ENCODE measurements at places on chromosomes 3 and 15.

DNA sequence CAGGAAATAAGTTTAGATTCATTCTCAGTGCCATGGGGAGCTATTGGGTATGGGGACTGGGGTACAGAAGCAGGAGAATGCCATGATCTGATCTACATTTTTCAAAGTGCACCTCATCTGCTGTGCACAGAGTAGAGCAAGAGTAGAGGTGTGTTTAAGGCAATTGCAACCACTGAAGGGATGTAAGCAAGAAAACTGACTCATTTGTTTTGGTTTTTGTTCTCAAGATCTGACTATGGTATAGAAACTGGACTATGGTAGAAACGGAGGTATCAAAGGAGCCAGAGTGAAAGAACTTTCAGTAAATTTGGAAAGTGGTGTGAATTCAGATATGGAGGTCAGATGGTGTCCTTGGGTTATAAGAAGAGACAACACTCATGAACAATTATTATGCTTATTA lies 86.2 kb upstream of the CMSS1 start:
- no peak for DNase-seq

DNA sequence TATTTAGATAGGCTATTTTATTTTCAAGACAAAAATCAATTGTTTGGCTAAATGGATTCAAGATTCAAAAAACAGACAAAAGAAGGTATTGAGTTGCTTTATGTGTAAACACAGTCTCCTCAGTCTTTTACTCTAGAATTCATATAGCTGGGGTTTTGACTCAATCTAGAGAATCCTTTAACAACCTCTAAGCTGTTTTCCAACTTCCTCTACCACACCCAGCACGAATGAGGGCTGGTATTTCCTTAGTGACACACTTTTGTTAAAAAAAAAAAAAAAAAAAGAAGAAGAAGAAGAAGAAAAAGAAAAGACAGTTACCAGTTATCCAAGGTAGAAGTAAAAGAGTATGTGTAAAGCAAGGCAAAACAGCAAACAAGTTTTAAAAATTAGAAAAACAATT lies 732.8 kb upstream of the GOLIM4 start:
- no peak for DNase-seq

- DNase-seq: no peak
Observed at GRCh38 chr15:29039466-29040369, 153.9 kb downstream of the APBA2 start.

- no peak for DNase-seq
Observed at GRCh38 chr15:40470423-40471104, at the start of gene CHST14. CHST14 (plus strand) TSS chr15:40470984; CDS start chr15:40471214, 230 bp downstream.

DNA sequence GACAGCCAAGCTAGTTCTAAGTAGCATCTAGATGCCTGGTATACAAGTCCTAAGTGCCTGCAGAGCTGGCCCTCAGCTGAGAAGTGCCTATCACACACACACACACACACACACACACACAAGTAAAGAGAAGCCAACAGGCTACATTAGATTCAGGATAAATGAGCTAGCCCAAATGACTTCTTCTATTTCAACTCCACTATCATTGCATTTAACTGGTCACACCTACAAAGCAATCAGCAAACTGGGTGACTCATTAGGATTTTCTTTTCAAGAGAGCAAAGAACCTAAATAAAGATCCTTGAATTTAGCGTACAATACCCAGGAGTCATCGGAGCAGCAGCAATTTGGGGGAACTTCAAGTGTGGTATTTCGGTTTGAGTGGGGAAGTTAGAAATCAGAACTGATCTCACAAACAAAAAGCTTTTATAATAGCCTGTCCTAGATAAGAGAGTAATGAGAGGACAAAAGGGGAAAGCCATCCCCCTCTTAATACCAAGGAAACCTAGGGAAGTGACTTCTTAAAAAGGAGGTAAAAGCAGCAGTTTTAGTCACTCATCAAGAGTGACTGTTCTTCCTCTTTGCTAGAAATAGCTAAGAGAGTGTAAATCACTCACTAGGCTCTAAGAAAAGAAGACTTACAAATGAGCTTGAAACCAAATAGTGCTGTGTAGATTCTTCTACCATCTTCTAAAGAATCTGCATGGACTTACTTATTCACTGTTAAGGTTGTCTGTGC lies 112.7 kb downstream of the TNIK start:
- DNase-seq: no peak

- DNase-seq: peak; percentile 29
Observed at GRCh38 chr3:155701882-155702465, 42.9 kb downstream of the PLCH1 start.

DNA sequence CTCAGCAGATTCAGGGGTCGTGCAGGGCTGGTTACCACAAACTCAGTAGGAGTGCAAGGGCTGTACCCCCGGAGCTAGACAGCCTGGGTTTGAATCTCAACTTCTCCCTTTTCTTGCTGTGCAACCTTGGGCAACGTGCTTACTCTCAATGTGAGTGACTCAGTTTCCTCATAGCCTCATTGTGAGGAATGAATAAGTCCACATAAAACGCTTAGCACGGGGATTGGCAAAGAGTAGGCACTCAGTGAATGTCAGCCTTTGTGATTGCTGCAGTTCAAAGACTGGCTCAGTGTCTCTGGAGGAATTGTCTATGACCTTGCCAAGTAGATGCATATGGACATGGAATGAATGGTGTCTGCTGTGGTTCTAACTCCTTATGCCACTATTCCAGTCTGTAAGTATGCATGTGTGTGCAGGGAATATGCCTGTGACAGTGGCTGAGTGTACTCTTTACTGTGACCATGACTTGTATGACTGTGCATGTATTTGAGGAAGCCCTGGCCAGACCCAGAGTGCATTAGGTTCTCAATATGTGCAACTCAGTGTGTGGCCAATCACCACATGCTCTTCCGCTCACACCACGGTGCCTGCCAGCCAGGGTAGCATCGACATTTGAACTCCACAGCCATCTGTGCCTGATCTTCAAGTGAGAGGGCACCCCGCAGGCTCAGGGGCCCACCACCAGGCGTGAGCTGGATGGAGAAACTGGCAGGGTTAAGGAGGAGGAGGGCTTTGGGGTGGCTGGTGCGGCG lies 900 bp upstream of the HYAL3 start:
- no peak for DNase-seq

DNA sequence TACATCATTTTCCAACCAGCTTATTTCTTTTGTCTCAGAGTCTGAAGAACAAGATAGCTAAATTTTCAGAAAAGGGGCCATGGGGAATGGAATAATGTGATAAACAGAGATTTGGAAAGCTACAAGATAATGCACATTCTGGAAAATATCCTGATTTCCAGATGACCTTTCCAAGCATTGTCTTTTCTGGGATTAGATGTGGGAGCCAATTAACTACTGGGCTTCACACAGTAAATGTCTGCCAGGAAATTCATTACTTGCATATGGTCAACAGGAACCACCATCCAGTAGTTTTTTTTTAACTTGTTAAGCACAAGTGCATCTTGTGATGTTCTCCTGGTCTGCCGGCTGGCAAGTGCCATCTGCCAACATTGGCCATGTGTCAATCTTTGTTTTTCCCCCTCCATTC lies 131.1 kb upstream of the BFSP2 start:
- DNase-seq: no peak

Data from HS-5 (cell line).